Stimulated activated CD8-positive, alpha-beta memory T cell treated with anti-CD3 and anti-CD28 coated beads, Interleukin-2, amount 100 ng/mL, for 1 hour (primary cell): ENCODE measurements at places on chromosomes 4 and X.

GRCh38 chr4:155248002-155248896 is 39.8 kb downstream of the NPY2R start:
- no peak for DNase-seq

- no peak for DNase-seq
Observed at GRCh38 chrX:7926914-7927258, 327 bp downstream of the PNPLA4 start.

DNA sequence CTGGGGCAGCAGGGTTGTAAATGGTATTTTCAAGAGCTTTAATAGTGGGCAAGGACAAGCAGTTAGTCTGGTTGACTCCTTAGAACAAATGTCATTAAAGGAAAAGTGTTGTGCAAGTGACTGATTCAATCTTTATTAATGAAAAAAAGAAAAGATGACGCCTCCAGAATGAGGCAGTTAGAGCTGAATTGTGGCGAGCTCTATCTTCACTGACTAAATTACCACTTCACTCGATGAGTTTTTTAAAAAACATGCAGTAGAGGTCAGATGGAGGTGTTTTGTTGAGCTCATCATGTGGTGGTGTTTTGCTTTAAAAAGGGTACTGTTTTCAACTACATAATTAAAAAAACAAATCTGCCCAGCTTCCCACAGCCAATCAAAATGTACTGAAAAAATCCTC is 28.1 kb upstream of the TENM3 start:
- DNase-seq: no peak

- no peak for DNase-seq
Observed at GRCh38 chr4:18813055-18813454, 791.5 kb upstream of the LCORL start.

- DNase-seq: no peak
Observed at GRCh38 chr4:174210952-174211490, 72.4 kb downstream of the FBXO8 start.

DNA sequence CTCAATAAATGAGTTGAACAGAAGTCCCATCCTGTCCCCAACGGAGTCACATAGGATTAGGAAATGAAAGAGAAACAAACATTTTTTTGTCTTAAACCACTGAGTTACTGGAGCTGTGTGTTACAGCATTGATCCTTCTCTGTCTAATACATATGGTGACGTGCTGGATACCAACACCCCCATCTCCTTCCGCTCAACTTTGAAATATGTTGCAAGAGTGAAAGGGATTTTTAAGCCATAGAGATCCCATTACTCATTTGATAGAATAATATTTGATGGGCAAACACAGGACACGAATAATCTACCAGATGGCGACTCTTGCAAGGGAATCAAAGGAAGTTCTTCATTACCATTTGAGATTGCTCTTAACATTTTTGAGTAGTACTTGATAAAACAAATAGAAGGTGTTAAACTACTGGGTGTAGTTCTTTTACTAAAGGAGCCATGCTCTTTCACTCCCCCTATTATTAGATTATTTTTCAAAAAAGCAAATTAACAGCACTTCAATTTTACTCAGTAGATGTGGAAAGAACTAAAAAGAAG is 140.5 kb downstream of the PACRGL start:
- no peak for DNase-seq
